AG08395 (cell line): ENCODE measurements at places on chromosomes 12 and 14.

GRCh38 chr12:3038926-3039510, 38.2 kb upstream of the TSPAN9 start:
- DNase-seq = no peak

GRCh38 chr12:57401165-57401564, 29.7 kb downstream of the R3HDM2 start:
- no peak for DNase-seq

DNA sequence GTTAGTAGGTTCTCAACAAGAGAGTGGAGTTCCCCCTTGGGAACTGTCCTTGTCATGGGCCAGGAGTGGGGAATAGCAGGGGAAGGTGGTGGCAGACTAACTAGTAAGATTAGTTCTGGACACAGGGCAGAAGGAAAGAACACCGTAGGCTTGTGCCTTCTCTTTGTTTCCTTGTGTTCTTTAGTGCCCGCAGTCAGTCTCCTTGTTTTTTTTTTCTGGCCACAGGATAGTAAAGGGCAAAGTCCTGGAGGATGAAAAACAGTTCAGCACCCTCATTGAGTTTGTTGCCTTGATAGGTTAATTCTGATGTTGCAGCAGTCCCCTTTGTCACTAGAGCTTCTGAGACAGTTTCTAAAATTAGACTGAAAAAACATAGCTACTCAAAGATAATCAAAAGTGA, 8.4 kb downstream of the PEX5 start:
- DNase-seq = no peak

- DNase-seq = no peak
Observed at GRCh38 chr14:93057586-93058280, 58.0 kb downstream of the ITPK1 start.

DNA sequence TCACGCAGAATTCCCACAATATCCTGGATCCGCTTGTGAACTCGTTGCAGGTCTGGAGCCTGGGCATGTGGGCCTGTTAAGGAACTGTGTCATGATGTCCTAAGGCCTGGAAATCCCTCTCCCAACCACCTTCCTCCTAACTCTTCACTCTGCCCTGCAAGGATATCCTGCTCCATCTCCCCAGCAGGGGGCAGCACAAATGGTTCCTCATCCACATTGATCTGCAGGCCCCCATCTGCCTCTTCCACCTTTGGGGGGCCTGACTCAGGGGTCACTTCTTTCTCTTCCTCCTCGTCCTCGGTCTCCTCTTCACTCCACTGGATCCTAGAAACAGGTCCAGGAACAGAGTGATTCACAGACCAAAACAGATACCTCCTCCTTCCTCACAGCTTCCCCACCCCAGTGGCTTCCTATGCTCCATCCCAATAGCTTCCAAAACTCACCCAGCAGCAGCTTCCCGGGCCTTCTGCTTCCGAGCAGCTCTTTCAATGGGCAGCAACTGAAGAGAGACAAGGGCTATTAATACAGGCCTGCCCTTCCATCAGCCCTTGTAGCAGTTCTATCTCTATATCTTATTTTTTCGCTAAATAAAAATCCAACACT, 4.5 kb downstream of the NOP2 start:
- peak; percentile 72 for DNase-seq

DNA sequence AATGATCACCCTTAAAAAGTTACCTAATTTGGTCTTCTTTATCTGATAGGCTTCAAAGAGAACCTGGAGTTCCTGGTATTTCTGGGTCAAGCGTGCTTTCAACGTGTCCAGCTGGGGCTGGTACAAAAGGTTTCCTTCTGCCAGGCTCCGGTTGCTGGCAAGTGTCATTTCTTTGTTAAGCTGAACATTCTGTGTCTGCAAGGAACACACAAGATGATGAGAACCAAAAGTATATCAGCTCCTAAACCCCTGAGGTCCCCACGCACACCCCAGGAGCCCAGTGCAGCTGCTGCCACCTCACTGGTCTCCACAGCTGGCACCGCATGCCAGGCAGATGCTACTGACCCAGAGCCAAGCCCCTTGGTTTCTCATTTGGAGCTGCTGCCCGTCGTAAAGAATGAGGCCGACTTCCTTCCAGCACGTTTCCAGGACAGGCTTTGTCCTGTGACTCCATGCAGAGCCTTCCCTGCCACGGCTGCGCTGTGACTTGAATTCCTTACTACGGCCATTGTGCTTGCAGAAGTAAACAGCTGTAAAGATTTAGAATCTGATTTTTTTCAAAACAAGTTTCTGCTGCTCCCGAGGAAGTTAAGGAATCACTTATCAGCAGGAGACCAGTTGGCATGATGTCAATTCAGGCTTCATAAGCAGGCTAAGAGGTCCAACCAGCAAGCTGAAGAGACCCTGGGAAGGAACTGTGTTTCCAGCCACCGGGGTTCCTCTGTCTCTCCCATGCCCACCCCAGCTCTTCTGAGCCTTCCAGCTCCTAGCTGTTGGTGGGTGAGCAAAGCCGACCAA, 24.9 kb downstream of the VPS37B start:
- DNase-seq = peak; percentile 60

DNA sequence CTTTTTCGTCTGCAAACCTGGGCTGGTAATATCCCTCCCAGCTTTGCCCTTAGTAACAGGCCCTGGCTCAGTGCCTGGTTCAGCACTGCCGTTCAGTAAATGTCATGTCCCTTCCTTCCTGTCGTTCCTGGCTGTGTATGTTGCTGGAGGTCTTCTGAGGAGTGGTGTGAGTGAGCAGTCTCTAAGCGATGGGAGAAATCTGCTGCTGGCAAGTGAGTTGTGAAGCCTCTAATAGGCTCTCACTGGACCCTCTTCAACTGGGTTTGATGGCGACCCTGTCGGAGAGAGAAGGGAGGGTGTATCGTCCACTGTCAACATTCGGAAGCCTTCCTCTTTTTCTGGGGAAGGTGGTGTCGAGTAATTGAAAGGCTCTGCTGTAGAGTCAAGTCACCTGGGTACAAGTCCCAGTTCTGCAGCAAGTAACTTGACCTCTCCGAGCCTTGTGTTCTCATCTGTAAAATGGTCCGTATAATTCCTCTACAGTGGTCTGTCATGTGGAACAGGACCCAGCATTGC, 62.8 kb downstream of the HRK start:
- DNase-seq = peak; percentile 14

DNA sequence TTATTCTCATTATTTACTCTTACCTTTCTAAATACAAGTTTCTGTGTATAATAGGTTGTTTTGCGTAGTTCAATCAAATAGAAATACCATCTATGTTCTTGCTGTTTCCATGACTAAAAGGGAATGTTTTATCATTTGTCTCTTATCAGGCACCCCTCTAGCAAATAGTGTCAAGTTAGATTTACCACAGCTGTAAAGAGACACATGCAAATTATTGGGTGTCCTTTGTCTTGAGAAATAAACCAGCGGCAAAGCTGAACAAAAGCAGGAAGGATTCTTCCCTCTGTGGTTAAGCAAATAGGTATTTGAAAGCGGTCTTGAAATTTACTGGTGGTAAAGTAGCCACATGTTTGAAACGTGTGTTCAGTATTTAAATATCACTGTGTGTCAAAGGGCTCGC, 405.9 kb downstream of the TMTC2 start:
- DNase-seq = no peak

- DNase-seq = no peak
Observed at GRCh38 chr14:22939684-22940083, 10.5 kb upstream of the PRMT5 start.

DNA sequence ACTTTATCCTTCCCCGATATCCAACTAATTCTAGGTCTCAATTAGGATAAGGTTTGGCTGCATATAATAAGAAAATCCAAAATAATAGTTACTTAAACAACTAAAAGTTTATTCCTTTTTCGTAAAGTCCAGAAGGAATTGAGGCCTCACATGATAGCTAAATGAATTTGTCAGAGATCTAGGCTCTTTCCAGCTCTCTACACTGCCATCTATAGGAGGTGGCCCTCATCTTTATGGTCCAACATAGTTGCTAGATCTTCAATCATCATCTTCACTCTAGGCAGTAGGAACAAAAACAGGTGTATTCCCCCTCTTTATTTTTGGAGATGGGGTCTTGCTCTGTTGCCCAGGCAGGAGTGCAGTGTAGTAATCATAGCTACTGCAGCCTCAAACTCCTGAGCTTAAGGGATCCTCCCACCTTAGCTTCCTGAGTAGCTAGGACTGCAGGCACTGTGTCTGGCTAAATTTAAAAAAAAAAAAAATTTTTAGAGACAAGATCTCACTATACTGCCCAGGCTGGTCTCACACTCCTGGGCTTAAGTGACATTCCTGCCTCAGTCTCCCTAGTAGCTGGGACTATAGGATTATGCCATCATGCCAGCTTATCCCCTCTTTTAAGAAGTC, 46.5 kb upstream of the SAV1 start:
- DNase-seq = peak; percentile 68

DNA sequence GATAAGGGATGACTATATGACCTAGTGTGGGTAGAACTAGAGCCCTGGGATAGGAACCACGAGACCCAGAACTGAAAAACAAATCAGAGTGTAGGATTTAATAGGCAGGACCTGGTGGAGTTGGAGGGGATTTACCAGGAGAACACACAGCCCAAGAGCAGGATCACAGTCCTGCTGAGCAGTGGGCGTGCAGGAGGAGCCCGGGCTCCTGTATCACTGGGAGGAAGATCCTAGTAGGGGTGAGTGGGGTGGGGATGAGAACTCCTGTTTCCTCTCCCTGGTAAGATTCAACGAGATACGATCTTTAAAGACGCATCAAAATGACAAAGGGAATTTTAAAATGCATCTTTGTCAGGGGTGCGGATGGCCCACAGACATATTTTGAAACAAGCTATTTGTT, 220.1 kb downstream of the GALC start:
- no peak for DNase-seq

DNA sequence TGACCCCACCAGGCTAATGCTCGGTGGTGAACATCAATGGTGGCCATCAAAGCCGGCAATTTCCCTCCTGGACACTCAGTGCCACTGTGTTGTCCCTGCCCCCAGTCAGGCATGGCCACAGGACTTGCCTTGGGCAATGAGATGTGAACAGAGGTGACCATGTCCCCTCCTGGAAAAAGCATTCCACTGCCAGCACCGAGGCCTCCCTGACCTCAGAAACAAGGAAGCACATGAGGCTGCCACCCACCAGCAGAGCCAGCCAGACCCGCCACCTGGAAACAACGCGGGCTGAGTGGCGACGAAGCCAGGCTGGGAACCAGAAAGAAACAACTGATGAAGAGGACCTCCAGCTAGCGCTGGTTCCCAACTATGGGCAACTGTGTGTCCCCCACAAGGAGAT, 31.8 kb downstream of the ITPK1 start:
- no peak for DNase-seq

- DNase-seq = no peak
Observed at GRCh38 chr12:20410734-20411133, 42.4 kb downstream of the PDE3A start.

GRCh38 chr14:34628681-34629135, 1.2 kb downstream of the SNX6 start:
- peak; percentile 17 for DNase-seq

DNA sequence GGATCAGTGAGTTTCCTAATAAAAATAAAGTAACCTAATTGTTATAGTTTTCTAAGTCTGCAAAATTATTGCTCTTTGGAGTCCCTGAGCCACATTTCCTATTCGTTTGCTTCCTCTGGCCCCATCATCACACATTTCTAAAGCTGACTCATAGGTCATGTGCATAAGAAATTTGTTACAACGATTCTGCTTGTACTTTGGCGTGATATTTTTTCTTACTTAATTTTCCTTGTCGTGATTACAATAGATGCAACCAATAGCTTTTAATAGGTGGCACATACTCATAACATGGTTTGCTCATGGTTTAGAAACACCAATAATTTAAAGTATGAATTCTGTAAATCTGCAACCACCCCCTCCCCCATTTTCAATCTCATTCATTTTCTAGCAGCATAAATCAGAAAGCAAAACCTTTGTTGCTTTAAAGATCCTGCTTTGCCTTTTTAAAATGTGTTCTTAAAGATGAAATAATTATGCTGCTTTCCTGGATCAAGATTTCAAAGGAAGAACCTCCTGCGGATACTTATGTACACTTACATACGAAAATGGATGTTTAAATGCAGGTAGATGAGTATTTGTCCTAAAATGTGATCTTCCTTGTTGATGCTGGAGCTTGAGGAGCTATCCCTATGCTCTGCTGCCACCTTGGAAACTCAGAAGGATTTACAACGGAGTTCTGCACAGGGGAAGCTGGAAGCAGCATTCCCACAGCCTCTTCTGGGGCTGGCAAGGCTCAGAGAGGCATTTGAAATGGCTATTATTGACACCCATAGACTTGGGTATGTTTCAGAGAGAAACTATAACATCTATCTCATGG, 1.7 kb upstream of the FLRT2 start:
- DNase-seq = peak; percentile 60

DNA sequence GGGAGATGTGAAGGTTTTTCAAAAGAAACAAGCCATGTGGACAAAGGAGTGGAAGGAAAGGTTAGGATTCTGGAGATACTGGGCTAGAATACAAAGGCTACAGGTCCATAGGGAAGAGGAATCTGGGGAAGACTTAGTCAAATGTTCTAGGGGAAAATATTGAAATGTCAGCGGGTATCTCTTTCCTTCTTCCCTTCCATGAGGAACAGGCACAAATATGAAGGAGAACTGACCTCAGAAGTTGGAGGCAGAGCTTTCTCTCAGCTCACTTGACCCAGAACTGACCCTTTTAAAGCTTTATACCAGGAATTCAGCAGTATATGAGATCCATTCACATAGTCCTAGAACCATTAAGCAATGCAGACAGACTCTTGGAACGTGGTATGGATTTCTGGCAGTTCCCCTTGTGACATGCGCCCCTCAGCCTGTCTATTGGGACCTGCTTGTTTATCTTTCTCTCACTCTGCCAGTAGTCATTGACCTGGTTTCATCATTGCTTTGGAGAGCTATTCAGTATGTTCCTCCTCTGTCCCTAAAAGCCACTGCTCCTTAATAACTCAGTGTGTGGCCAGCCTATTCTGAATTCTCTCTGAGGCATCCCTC, 43.0 kb upstream of the GSG1 start:
- no peak for DNase-seq

DNA sequence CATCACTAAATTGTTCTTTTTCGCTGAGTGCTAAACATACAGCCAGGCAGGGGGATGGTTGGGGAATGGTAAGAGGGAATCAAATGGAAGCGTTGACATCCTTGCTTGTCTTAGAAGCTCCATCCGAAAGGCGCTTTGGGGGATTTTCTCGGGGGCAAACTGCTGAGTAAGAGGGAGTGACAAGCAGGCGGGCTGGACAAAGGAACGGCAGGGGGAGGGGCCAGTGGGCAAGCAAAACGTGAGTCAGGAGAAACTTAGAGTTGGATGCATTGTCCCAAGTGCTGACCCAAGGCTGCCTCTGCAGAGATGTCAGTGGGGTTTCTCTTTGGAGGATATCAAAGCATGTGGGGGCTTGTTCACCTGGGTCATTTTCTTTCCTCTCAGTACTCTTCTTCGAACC, 480.5 kb downstream of the VRK1 start:
- DNase-seq = no peak
